ENCODE measurements at places on chromosomes 5 and 9.

DNA sequence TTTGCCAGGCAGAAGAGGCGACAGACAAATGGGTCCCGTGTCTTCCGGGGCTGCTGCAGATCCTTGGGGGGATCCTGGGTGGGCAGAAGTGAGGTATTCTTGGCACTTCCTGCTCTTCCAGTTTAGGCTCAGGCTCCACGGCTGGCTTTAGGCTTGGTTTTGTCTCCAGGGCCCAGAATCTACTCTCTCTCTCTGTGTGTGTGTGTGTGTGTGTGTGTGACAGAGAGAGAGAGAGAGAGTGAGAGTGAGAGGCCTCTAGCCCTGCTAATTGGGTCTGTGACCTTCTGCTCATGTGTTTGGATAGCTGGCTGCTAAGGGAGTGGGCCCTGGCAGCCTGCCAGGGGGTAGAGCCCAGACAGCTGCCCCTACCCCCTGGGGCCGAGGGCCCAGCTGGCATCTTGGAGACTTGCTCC lies 39.3 kb downstream of the CRB2 start:
- DNase-seq, result peak; percentile 93

- DNase-seq, result no peak
Observed at GRCh38 chr9:93305497-93306020, 121.6 kb downstream of the WNK2 start.

DNA sequence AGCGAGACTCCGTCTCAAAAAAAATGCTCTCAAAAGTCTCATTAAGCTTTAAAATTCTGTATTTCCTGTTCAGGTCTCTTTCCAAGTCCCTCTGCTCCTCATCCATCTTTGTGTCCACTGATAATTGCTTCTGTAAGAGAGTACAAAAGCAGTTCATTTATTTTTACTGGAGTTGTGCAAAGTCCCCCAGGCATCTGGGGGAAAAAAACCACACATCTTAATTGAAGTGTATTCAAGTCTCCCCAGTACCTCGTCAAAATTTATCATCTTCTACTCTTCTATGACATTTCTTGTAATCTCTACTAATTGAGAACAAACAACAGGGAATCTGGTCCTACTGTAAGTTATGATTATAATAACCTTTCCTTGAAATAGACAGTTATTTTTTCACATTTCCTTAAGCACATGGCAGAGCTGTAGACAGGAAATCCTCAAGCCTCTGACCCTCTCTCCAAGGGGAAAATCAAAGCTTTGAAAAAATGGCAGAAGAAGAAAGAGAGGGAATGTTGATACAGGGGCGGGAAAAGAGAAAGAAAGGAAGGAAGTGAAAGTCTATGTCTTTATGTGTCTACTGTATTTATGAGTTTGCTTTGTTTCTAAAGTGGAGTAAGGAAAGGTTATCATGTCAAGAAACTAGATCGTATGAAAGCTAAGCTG lies 51.5 kb downstream of the RAI14 start:
- DNase-seq, result no peak

- DNase-seq, result no peak
Observed at GRCh38 chr5:149005077-149005892, 57.6 kb downstream of the SH3TC2 start.

Measured in SHP77 (cell line).